Fibroblast of villous mesenchyme (primary cell): ENCODE measurements at places on chromosomes 5 and 9.

DNA sequence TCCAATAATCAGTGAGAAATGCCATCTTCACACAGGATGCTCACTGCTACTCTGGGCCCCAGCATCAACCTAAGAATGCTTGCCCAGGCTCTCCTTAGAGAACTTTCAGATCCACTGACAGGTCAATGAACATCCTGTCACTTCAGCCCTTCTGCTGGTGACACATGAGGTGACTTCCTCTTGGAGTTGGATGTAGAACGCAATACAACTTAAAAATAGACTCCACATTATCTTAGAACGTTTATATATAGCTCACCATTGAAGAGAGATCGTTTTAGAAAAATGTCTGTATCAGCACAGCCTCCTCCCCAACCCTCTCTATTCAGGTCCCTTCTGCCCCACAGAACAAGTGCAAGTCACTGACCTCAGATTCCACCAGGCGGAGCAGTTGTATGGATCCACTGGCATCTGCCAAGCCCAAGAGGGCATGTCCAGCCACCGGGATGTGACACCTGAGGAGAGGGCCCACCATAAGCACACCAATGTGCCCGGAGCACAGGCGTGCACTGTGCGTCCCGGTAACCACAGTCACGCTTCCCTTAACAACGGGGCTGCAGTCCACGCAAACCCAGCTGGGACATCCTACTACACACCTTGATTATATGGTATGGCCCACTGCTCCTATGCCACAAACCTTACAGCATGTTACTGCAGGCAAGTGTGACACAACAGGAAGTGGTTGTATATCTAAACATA lies 2.9 kb downstream of the DPH7 start:
- no peak for DNase-seq

DNA sequence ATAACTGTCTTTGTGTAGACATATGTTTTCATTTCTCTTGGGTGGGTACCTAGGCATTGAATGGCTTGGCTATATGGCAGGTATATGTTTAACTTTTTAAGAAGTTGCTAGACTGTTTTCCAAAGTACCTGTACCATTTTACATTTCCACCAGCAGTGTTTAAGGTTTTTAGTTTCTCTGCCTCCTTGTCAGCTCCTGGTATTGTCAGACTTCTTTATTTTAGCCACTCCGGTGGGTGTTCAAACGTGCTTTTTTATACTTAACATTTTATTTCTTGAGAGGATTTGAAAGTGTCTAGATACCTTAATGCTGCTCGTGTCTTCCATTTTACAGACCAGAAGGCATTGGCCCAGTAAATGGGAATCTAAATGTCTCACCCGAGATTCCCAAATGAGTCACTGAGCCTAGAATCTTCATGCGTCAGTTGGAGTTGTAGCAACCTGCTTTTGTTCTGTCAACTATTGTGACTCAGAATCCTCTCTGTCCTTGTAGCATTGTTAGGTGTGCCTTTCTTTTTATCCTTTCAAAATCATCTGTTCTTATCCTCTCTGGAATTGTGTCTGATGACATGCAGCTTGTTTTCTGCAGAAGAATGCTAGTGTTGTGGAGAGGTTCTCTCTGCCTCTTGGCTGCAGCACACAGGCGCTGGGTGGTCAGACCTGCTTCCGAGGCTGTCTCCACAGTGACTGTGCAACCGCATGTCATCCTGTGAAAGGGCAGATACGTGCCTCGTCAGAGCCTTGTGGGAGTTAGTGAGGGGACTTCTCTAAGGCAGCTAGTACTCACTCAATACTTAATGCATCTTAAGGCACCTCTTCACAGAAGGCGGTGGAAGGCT lies 291.8 kb downstream of the AOPEP start:
- DNase-seq = peak; percentile 95

- no peak for DNase-seq
Measured at GRCh38 chr5:157867751-157868387, 8.9 kb upstream of the CLINT1 start.

DNA sequence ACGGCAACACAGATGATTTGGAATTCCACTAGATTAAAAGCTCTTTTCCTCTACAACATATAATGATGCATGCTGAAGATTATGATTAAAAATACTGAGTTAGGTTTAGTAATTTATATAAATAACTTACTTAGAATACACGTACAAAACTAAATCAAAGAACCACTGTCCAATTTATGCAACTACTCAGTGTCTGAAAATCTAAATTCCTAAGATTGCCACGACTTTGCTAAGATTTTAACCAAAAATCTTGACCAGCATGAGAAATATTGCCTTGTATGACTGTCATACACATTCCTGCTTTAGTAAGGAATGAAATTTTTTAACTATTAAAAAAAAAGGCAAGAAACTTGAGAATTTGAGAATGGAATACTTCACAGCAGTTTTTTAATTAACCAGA lies 292.4 kb downstream of the ZNF608 start:
- DNase-seq = no peak

DNA sequence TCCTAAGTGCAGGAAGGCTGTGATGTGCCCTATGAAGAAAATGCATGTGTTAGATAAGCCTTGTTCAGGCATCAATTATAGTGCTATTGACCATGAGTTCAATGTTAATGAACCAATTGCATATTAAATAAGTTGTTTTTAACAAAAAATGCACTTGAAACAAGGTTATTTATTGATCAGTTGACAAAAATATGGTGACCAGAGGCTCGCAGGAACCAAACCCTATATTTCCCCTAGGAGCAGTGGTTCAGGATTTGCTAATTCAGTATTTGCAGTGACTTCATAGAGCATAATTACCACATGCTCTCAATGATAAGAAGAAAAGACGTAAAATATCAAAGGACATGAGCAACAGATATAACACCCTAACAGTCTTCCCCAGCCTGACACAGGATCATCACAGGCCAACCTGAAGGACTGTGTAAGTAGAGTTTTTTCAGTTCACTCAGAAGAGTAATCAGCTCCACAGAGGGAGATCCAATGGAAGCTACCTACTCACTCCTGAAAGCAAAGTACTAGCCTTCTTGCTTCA lies 92.3 kb downstream of the SEMA5A start:
- no peak for DNase-seq

DNA sequence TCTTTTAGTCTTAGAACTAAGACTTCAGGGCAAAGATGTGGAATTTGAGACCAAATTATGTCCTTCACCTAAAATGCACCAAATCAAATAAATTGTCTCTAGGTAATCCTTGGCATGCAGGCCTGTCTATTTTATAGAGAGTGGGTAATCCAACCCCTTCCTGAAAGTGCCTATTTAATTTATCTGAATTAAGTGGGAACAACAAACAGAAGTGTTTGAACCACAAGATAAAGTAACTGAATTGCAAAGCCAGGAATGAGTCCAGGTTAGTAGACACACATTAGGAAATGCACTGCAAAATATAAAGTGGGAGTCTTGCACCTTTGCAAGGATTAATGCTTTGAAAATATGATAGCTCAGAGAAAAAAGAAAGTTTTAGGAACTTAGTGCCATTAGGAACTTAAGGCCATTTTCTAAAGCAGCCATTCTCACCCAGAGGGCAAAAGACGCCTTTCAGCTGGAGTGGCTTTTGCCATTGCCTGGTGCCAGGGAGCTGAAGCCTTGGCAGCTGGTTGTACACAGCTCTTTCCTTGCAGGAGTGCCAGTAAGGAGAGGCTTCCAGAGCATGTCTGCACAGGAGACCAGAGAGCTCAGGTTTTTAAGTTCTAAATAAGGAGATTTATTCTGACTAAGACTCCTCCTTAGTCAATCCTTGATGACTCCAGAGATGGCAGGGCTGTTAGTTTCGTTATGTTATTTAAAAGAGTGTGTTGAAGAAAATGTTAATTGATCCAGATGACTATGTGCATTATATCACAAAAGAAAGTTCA lies 151.7 kb upstream of the ELL2 start:
- DNase-seq = no peak

GRCh38 chr9:14881006-14881405 lies 29.2 kb downstream of the FREM1 start:
- no peak for DNase-seq

DNA sequence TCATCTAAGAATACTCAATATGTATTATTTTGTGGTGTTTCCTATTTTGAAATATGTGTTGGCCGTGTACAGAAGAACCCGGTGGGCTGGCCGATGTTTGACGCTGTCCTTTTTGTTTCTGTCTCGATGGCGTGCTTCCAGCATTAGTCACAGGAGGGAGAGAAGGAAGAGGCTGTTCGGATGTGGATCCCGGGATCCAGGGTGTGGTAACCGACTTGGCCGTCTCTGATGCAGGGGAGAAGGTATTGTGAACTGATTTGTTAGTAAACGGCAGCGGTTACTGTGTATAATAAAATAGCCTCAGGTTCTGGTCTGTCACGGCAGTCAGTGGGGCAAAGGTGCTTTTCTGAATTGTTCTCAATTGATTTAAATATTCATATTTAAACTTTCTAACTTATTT lies 275.0 kb downstream of the ARHGEF28 start:
- DNase-seq = peak; percentile 73

- DNase-seq = no peak
Measured at GRCh38 chr5:180194410-180195345, 14.3 kb downstream of the RASGEF1C start.

DNA sequence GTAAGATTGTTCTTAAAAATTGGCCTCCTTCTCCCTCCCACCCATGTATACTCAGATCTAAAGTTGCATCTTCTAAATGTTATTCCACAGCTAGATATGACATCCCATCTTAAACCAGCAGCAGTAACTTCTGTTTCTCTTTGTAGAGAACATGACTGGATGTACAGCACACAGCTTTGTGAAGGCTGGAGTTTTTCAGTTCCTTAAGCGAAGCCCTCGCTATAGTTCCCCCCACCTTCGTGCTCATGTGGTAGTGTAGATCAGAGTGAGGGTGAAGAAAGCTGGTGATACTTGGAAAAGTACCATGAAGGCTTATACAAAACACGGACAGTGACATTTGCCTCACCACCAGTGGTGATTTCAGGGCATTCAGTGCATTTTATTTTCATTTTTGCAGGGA lies 137.5 kb downstream of the MAT2B start:
- DNase-seq = no peak

GRCh38 chr5:179558932-179559283 lies 8.6 kb downstream of the RUFY1 start:
- DNase-seq = peak; percentile 44

- DNase-seq = no peak
Measured at GRCh38 chr5:139342423-139342723, 719 bp downstream of the PAIP2 start.
